ENCODE measurements at places on chromosomes 16 and 17.

DNA sequence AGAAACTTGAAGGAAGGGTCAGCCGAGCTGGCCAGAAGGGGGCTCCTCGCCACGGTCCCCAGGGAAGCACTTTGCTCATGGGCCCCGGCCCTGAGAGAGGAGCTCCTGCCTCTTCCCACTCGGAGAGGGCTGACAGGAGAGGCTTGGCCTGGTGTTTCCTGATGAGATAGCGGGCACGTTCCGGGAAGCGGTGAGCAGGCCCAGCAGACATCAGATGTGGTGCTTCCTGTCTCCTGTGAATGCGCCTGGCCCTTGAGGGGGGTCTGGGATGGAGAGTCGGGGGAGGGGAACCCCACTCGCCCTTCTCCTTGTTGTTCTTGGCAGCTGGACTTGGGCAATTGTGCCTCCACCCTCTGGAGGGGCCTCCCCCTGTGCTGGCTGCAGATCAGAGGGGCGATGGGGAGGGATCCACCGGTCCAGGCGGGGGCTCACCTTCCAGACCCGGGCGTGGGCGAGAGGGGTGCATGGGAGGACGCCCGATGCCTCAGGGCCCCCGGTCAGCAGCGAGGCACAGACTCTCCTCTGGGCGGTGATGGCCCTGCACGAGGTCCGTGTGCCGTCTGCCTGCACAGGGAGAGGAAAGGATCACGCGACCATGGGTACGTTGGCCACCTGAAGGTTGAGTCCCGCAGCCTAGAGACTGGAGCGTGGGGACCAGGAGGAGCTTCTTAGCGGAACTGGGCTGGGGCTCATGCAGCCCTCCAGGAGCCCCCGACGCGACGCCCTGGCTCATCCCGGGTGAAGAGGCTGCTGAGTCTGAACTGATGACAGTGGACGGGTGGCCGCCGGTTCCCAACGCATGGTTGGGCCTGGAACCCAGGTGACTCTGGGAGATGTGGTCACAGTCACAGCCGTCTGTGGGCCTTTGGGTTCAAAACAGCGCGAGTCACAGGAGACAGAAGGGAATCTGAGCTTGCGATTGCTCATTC, 25.4 kb downstream of the METRNL start:
- DNase-seq: no peak

DNA sequence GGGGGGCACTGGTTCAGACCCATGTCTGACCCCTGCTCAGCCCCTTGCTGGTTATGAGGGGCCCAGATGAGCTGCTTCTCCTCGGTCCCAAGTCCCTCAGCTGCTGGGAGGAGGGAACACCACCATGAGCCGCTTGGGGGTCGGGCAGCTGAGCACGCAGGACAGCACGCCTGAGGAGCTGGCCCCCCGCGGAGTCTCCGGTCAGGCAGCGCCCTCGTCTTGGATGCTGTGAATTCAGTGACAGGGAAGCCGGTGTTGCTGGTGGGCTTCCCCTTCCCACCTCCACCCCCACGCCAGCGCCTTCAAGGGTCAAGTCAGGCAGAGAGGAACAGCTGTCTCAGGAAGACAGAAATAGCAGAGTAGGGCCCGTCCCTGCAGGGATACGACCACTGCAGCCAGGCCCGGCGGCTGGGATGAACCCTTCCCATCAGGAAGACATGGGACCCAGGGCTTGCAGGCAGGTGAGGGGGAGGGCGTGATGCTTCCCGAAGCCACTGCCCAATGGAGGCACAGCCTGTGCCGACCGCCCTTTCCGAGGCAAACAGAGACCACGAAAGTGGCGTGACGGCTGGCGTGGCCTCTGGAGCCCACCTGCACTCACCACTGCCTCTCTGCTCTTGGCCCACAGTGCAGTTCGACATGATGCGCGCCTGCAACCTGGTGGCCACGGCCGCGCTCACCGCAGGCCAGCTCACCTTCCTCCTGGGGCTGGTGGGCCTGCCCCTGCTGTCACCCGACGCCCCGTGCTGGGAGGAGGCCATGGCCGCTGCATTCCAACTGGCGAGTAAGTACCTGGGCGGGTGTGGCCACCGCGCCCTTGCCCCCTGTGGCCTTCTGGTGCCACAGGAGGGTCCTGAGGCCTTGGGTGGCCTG, 8.1 kb downstream of the TMEM204 start:
- no peak for DNase-seq

DNA sequence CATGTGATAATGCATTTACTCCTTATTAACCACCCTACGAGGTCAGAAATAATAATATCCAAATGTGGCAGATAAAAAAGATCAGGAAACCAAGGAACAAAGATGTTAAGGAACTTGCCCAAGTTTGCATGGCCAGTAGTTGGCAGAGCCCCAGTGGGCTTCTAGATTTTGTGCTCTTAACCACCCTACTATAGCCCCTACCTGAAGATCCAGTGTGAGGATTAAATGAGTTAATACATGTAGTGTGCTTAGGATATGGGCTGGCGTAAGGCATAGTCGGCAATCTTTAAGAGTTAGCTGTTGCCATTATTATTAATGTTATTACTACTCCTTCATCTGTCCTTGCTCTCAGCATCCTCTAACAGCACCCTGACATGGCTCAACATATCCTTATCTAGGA, 153.4 kb downstream of the SDK2 start:
- DNase-seq: no peak

GRCh38 chr16:51161440-51162195, 10.5 kb upstream of the SALL1 start:
- DNase-seq: no peak

DNA sequence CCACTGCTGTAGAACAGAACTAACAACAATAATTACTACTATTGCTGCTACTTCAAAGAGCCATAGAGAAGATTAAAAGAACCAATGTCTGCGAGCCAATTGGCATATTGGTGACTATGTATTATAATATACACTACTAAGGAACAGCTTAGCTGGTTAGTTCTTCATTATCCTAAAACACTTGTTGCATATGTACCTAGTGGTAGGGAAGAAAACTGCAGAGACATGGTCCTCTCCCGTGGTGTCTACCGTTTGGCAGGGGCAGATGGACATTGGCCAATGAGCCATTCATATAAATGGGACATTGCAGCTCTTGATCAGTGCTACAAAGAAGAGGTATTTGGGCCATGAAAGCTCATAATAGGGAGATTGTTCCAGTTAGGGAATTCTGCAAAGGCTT, 46.4 kb upstream of the CLEC3A start:
- no peak for DNase-seq

DNA sequence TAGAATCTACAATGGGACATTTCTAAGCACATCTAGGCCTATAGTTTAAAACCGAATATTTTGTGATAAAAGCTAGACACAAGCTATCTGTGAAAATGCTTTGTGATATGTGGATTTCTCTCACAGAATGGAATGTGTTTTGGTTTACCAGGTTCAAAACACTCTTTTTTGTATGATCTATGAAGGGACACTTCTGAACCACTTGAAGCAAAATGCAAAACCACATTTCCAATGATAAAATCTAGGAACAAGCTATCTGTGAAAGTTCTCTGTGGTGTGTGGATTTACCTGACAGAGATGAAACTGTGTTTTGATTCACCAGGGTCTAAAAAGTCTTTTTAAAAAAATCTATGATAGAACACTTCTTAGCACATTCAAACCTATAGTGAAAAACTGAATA, 2192.4 kb downstream of the TP53TG3F start:
- DNase-seq: no peak

DNA sequence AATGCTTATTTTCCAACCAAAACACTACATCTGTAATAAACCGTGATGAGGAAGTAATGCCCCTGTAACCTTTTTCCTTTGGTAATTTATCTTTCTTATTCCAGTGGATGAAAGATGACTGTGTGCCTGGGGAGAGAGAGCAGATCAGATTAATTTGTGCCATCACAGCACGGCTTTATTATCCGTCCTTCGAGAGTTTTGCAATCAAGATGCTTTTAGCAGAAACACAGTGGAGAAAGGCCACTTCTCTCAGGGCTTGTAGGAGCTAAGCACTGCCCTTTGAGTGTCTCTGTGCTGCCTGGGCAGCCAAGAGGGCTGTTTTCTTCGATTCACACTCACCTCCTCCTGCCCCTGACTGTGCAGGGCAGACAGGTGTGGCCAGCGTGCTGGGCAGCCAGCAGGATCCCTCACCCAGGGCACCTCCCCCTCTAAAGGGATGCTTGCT, 190.2 kb downstream of the PRKCA start:
- DNase-seq: no peak

DNA sequence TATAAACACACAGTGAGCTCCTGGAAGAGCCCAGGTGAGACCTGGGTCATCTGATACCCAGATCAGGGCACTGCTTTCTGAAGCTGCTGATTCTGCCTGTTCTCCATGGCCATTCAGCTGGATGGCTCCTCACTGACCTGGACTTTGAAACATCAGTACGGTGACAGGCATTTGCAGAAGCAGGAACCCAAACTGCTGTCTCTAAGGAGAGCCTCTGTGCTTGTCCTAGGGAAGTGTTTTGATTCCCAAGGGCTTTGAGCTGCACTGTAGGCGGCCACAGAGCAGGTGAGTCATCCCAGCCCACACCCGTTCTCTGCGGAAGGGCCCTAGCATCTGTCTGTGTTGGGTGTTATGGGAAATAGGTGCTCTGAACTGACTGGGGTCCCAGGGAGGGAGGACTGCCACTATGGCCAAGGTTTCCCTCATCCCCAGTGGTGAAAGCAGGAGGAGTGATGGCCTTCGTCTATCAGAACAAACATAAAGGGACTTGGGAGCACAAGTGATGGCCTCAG, 60.7 kb upstream of the ADCY9 start:
- DNase-seq: no peak

GRCh38 chr17:34651402-34651811, 72.0 kb downstream of the TMEM132E start:
- DNase-seq: no peak

GRCh38 chr17:49444384-49444783, 29.7 kb upstream of the PHB1 start:
- DNase-seq: no peak

GRCh38 chr17:48378708-48379392, 51.2 kb downstream of the SKAP1 start:
- no peak for DNase-seq

GRCh38 chr17:80631142-80632045, 86.8 kb downstream of the RPTOR start:
- DNase-seq: no peak

GRCh38 chr17:47998044-47998443, 27.1 kb downstream of the CDK5RAP3 start:
- DNase-seq: no peak

DNA sequence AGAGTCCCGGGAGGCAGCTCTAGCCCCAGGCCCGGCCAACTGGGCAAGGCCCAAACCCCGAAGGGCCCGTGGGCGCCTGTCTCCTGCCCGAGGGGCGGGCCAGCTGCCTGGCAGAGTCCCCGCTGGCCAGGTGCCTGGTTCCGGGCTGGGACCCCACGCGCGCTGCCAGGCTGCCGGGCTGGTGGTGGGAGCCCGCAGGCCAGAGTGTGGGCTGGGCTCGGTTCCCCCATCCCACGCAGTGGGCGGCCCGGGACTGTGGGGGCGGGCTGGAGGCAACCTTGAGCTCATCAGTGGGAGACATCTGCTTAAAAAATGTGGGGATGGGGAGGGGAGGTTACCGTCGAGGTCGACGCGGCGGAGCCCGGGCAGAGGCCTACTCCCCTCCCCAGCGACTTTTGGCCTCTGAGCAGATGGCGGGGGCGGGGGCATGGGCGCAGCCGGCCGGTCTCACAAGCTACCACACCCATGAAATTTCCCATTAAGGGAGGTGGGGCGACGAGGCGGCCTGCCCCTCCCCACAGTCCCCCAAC, 176.4 kb upstream of the GSE1 start:
- no peak for DNase-seq

GRCh38 chr16:61564716-61565115, 471.5 kb downstream of the CDH8 start:
- no peak for DNase-seq

GRCh38 chr17:72489272-72489641, 368.4 kb downstream of the SOX9 start:
- DNase-seq: no peak

DNA sequence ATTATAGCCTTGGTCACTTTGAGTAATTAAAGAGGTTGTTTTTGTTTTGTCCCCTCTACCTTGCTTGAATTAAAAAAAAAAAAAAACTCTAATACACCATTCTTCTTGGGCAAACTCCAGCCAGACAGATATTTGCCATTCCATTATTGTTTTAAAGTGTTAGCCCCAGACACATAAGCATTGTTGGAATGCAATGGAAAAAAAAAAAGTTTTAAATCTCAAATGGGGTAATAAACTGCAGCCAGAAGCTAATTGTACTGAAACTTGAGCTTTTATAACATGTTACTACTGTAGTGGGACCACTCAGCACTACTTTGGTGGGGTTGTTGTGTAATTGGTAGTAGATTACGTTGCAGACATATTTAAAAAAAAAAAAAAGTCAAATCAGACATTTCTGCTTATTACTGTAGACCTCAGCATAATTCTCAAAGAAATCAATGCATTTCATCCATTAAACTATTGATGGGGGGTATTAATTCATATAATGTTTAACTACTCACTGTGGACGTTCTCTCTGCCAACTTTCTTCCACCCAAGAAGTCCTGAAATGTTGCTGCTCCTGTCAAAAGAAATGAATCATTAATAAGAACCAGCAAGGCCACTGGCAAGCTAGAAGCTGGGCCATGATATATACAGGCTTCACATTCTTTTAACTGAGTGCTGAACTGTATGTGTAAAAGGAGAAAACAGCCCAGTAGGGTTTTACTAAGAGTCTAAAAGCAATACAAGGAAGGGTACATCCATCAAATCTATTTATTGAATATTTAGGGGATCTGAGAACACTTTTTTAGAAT, 626.6 kb upstream of the SOX9 start:
- no peak for DNase-seq

Data from CD4-positive, alpha-beta T cell treated with Interleukin-4 for 1 hour (primary cell).